ENCODE measurements at places on chromosomes 7 and 10.

DNA sequence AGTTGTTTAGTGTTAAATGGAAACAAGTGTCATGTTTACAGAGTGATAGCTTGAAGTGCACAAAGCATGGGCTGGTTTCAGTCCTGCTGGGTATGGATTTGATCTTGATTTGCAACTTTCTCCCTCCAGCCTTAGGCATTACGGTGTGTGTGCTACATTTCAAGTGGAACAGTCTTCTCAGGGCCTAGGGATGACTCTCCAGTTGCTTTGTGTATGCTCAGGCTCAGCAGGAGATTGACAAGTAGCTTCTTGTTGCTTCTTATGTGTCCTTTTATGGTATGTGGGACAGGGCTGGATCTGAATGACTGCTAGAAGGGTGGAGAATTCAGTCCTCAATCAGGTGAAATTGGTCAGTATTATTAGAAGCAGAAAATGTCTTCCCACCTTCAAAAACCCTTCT lies 51.3 kb upstream of the PLEKHA1 start:
- DNase-seq, result no peak

GRCh38 chr10:69093933-69094332 lies 6.0 kb downstream of the SRGN start:
- no peak for DNase-seq

DNA sequence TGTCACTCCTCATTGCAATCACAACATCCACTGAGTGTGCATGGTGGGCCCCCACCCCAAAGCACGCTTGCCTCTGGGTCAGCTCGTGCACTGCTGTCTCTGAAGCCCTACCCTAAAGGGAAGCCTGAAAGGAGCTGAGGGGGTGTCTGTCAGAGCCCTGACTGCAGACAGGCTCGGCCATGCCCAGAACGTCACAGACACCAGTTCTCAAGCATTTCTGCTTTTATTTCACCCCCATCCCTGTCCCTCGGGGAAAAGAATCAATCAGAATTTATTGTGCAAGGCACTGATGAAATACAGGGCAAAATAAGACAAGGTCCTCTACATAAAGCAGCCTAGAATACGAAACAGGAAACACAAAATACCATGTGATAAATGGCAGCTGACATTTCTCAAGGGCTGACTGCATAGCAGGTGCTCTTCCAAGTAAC lies 231.8 kb downstream of the WDR37 start:
- no peak for DNase-seq

DNA sequence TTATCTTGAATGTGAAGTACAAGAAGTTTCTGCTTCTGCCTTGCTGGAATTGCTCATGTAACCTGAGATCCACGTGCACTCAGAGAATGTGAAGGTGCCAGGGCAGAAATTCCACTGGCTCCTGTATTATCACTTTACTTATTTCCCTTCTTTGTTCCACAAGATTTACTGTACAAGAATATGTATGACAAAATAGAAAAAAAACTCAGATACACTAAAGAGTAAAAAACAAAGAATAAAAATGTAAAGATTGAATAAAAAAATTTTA lies 43.0 kb downstream of the PLCE1 start:
- no peak for DNase-seq

DNA sequence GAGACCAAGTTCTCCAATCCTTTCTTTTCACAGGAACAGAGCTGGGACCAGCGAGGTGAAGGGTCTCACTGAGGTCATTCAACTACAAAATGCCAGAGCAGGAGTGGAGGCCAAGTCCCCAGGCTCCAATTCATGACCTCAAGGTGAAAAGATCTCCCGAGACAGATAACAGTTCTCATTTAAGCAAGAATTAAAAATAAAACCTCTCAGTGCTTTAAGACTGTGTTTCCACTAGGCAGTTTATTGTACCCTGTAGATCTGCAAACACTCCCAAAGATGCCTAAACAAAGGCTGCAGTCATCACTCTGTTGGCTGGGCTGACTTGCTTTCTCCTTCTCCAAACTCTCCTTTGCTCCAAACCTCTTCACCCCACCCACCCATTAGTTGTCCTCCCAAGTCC lies 74.8 kb upstream of the CXCL12 start:
- DNase-seq, result no peak

DNA sequence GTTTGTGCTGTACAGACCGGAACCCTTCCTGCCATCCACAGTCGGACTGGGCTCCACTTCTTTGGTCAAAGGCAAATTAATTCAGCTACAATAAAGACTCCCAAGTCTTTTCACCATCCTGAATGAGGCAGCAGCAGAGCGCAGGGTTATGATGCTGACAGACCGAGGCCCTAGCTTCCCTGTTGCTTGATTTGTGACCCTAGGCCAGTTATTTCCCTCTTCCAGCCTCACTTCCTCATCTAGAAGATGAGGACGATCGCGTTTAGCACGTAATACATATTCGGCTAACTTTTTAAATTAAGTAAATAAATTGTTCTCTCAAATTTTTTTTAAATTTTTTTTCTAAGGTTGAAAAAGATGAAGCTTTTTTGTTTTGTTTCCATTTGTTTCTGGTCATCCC lies 18.1 kb downstream of the ADRB1 start:
- no peak for DNase-seq

Measured in GM12865 (cell line).